ENCODE measurements at places on chromosomes 12 and 14. TPM values are rescaled to one million over a fixed set of nuclear protein-coding genes. Genes with fewer than 3 reads are reported as not detected.

- no peaks in the 10 kb centered on the region for H3K36me3 ChIP-seq
- H3K4me1 ChIP-seq = peaks cover 13% of the 10 kb centered on the region
- H3K27me3 ChIP-seq = no peaks in the 10 kb centered on the region
- no peak for DNase-seq
Observed at GRCh38 chr14:68527329-68527851, 265.5 kb downstream of the ZFP36L1 start.

DNA sequence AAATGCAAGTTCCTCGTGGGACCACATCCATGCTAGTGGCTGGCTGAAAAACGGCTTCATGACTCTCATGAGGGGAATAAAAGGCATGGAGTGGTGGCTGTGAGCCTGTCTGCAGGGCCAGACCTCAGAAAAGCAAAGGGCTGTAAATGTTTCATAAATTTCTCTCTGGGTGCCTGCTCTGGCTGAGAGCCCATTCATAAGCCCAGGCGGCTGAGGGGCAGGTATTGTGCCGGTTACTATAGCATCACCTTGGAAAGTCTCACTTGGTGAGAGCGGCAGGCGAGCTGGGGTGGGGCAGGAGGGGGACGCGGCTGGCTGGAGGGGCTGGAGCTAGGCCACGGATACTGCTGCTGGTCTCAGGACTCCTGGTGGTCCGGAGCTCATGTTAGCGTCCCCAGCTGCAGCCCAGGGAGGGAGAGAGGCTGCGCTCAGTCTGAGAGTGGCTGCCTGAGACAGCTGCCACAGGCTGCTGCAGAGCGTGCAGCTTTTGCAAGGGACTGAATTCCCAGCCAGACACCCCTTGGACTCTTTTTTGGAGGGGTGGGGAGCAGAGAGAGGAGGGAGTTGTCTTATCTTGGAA, at the start of gene SLC17A8:
Gene SLC17A8, plus strand, starts transcription at position 431 of the 580 bp plus-strand sequence. CDS start 318 bp downstream, outside the sequence.
- no peak for DNase-seq
- H3K27ac ChIP-seq = no peak within 1 kb of the TSS
- H3K36me3 ChIP-seq = no peaks in the 10 kb centered on the region
- H3K4me1 ChIP-seq = no peaks in the 10 kb centered on the region
- H3K27me3 ChIP-seq = peaks cover 8% of the 10 kb centered on the region
- no peak within 1 kb of the TSS for H3K4me3 ChIP-seq

- H3K27me3 ChIP-seq = no peaks in the 10 kb centered on the region
- no peak overlapping the region for H3K4me3 ChIP-seq
- DNase-seq = no peak
Observed at GRCh38 chr12:59803735-59804134, 207.9 kb downstream of the SLC16A7 start.

- H3K4me1 ChIP-seq = peaks cover 14% of the 10 kb centered on the region
- H3K27ac ChIP-seq = no peak overlapping the region
- no peak overlapping the region for H3K4me3 ChIP-seq
- no peaks in the 10 kb centered on the region for H3K27me3 ChIP-seq
- DNase-seq = no peak
- no peaks in the 10 kb centered on the region for H3K36me3 ChIP-seq
Observed at GRCh38 chr14:75888945-75889344, 92.8 kb downstream of the TGFB3 start.

DNA sequence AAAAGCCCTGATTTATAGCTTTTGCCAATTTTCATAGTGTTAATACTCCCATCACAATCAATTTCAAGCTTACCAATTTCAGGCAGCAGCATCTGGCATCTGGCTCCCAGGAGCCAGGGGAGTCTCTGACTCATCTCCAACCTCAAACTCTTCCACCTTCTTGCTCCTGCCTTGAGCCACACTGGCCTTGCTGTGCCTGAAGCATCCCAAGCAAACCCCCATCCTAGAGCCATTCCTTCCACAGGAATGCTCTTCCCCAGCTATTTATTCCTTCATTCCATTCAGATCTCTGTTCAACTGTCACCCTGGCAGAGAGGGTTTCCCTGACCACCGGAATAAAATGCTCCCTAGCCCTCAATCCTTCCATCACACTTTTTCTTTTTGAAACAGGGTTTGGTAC, 13.9 kb upstream of the PPP1CC start:
- no peaks in the 10 kb centered on the region for H3K36me3 ChIP-seq
- no peak overlapping the region for H3K4me3 ChIP-seq
- no peaks in the 10 kb centered on the region for H3K27me3 ChIP-seq
- no peaks in the 10 kb centered on the region for H3K4me1 ChIP-seq
- no peak for DNase-seq

- H3K4me3 ChIP-seq = no peak overlapping the region
- H3K4me1 ChIP-seq = peaks cover 13% of the 10 kb centered on the region
- DNase-seq = no peak
- peaks cover 94% of the 10 kb centered on the region for H3K27me3 ChIP-seq
- no peak overlapping the region for H3K27ac ChIP-seq
- H3K36me3 ChIP-seq = no peaks in the 10 kb centered on the region
Observed at GRCh38 chr12:54007538-54008259, 1.1 kb upstream of the HOXC8 start.

GRCh38 chr12:62854024-62854423, 80.9 kb downstream of the PPM1H start:
- no peak overlapping the region for H3K27ac ChIP-seq
- H3K27me3 ChIP-seq = no peaks in the 10 kb centered on the region
- H3K4me1 ChIP-seq = no peaks in the 10 kb centered on the region
- no peak overlapping the region for H3K4me3 ChIP-seq

DNA sequence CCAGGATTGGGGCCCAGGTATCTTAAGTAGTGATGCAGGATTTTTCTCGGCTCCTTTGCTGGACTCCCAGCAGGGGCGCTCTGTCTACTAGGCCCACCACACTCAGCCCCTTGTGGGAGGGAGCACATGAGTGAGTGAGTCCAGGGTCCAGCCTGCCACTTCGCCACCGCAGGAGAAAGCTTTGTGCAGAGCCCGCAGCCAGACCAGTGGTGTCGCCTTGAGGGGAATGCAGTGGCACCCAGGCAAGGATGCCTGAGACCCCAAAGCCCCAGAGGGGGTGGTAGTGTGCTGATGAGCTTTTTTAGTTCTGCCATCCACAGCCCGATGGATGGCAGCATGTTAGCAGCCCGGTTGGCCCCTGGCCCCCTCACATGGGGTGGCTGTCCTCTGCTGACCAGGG, 5.4 kb upstream of the MRPS35 start:
- H3K27me3 ChIP-seq = no peaks in the 10 kb centered on the region
- H3K4me3 ChIP-seq = no peak overlapping the region

GRCh38 chr14:91925001-91925726, 22.3 kb downstream of the FBLN5 start:
- H3K4me3 ChIP-seq = no peak overlapping the region
- H3K4me1 ChIP-seq = peaks cover 15% of the 10 kb centered on the region
- peak overlapping the region; percentile 68 for H3K27ac ChIP-seq

- H3K4me3 ChIP-seq = peak overlapping the region; percentile 86
- H3K36me3 ChIP-seq = no peaks in the 10 kb centered on the region
- H3K4me1 ChIP-seq = peaks cover 24% of the 10 kb centered on the region
- peak; percentile 94 for DNase-seq
Observed at GRCh38 chr12:49366652-49367380, 446 bp upstream of the SPATS2 start.

- H3K4me3 ChIP-seq = peak overlapping the region; percentile 83
- peaks cover 20% of the 10 kb centered on the region for H3K4me1 ChIP-seq
- no peaks in the 10 kb centered on the region for H3K36me3 ChIP-seq
Observed at GRCh38 chr12:107091989-107092641, 1.2 kb downstream of the CRY1 start.

GRCh38 chr14:101812071-101812470, 50.6 kb downstream of the PPP2R5C start:
- no peak overlapping the region for H3K4me3 ChIP-seq
- peaks cover 49% of the 10 kb centered on the region for H3K4me1 ChIP-seq
- peak overlapping the region; percentile 71 for H3K27ac ChIP-seq
- DNase-seq = no peak
- H3K27me3 ChIP-seq = no peaks in the 10 kb centered on the region
- peaks cover 11% of the 10 kb centered on the region for H3K36me3 ChIP-seq

DNA sequence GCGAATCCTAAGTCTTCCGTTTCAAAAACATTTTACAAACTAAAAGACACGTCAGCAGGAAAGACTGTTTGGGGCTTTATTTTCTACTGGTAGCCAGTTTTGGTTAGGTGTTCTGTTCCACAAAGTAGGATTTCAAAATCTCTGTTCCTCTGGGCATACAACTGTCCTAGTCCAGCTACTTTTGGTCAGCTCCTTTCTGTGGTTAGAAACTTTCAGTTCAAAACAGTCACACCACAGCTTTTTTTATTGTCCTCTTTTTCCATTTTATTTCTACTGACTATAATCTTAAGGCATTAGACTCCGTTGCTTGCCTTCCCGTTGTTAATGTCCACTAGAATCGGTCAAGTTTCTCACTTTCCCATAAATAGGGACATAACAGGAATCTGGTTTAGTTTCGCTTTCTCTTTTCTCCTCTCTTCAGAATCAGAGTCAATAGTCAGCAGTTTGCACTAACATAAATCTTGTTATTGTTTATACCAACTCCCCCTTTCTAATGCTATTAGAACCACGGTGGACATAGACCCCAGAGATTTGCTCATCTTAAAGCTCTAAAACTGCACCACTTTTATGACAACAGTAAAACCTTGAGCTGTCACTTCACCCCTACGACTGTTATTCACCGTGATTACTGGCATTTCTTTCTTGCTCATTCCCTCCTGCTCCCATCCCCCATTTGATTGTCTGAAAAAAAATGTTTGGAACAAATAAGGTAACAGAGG, 41.5 kb upstream of the NPAS3 start:
- H3K36me3 ChIP-seq = no peaks in the 10 kb centered on the region
- no peaks in the 10 kb centered on the region for H3K27me3 ChIP-seq
- H3K27ac ChIP-seq = peak overlapping the region; percentile 79
- H3K4me1 ChIP-seq = peaks cover 8% of the 10 kb centered on the region
- H3K4me3 ChIP-seq = peak overlapping the region; percentile 53

GRCh38 chr12:75571656-75572205, 60.3 kb upstream of the KRR1 start:
- H3K36me3 ChIP-seq = no peaks in the 10 kb centered on the region
- no peaks in the 10 kb centered on the region for H3K4me1 ChIP-seq
- H3K27ac ChIP-seq = no peak overlapping the region
- H3K27me3 ChIP-seq = no peaks in the 10 kb centered on the region
- H3K4me3 ChIP-seq = no peak overlapping the region

- DNase-seq = no peak
- no peak overlapping the region for H3K4me3 ChIP-seq
- H3K36me3 ChIP-seq = no peaks in the 10 kb centered on the region
Observed at GRCh38 chr12:75960086-75960910, 71.3 kb downstream of the PHLDA1 start.

- H3K4me1 ChIP-seq = no peaks in the 10 kb centered on the region
- no peaks in the 10 kb centered on the region for H3K27me3 ChIP-seq
- peak; percentile 29 for DNase-seq
- no peaks in the 10 kb centered on the region for H3K36me3 ChIP-seq
Observed at GRCh38 chr14:94364037-94364436, 24.4 kb downstream of the SERPINA1 start.

GRCh38 chr12:58720421-58720820, 199.9 kb downstream of the LRIG3 start:
- no peaks in the 10 kb centered on the region for H3K27me3 ChIP-seq
- no peak for DNase-seq
- no peaks in the 10 kb centered on the region for H3K36me3 ChIP-seq
- H3K4me3 ChIP-seq = no peak overlapping the region
- H3K27ac ChIP-seq = no peak overlapping the region

GRCh38 chr12:98421316-98421715, 94.1 kb upstream of the TMPO start:
- H3K36me3 ChIP-seq = no peaks in the 10 kb centered on the region
- DNase-seq = no peak
- no peaks in the 10 kb centered on the region for H3K27me3 ChIP-seq
- no peak overlapping the region for H3K4me3 ChIP-seq

EPYC gene
- not detected for total RNA-seq

NRXN3 gene
- 10.0 TPM for total RNA-seq

MFAP5 gene
- 2.8 TPM for total RNA-seq

DNAH10 gene
- total RNA-seq = 0.23 TPM

GLT8D2 gene
- total RNA-seq = 9.1 TPM

MANSC4 gene
- total RNA-seq = not detected

MYF6 gene
- not detected for total RNA-seq

AQP2 gene
- total RNA-seq = not detected

NUP107 gene
- 22.7 TPM for total RNA-seq

LRTM2 gene
- total RNA-seq = not detected

TEX22 gene
- total RNA-seq = 3.2 TPM

C3AR1 gene
- 45.0 TPM for total RNA-seq

TAS2R30 gene
- total RNA-seq = 2.9 TPM

CLEC6A gene
- total RNA-seq = 2.0 TPM

COX8C gene
- total RNA-seq = not detected
